ENCODE measurements at places on chromosomes 4 and X.

DNA sequence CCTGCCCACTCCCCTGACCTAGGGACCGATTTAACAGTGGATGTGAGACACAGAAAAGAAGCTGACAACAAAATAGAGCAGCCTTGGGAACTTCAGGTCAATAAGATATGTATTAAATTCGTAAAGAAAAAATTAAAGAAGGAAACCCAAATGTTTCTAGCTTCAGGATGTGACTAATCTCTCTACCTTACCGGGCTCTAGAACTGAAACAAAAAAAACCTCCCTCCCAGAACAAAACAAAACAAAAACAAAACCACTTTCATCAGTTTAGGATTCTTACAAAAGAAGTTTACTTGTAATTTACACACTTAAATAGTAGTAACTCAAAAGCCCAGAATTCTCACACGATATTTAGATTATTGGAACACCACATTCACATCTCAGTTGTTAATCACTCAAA, 185.8 kb upstream of the RPS6KA3 start:
- DNase-seq, result no peak

- no peak for DNase-seq
Observed at GRCh38 chr4:10736895-10737294, 52.3 kb upstream of the CLNK start.

DNA sequence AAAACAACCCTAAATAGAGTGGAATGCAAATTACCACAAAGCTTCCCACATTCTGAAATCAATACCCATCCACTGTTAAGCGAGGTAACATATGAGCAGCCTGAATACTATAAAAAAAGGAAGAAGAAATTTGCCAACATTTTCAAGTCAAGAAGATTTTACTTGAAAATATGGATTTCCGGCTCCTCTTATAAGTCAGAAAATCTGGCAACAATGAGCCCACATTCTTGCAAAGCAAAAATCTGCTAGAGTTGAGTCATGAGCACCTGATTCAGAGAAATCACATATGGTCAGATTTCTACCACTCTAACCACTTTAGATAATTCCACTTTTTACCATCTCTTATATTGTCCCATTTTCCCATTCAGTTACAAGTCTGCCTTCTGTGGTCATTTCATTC, 395.7 kb downstream of the DTHD1 start:
- no peak for DNase-seq

DNA sequence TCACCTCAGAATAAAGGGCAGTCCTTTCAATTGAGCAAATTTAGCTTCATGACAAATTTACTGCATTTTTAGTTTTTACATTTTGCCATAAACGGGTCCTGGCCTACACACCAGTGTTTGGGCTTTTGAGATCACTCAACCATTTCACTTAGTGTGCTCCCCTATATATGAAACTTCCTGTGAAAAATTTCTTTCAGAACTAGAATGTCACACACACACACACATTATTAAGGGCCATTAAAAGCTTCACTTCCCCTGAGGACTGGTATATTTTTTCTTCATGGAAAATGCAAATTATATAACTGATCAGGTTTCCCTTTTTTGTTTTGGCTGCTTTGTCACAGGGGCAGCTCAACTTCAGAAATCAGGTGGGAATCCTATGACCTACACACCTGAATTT, 206.5 kb downstream of the ENOX2 start:
- no peak for DNase-seq

- no peak for DNase-seq
Observed at GRCh38 chr4:66465111-66465510, 794.8 kb upstream of the EPHA5 start.

DNA sequence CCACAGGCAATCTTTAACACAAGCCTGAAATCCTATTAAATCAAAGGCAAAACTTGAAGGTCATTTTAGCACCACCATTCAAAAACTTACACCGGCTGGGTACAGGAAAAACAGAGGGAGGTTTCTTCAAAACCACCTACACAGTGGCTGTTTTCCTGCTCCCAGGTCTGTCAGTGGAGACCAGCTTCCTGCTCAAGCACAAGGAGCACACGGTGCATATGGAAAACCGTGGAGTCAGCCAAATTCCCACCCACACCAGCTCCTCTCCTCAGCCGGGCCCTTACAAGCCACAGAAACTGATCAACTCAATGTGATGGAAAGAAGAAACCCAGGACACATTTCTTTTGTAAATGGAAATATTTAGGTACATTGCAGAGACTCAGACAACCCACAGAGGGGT, 14.3 kb upstream of the FAM241A start:
- DNase-seq, result no peak

DNA sequence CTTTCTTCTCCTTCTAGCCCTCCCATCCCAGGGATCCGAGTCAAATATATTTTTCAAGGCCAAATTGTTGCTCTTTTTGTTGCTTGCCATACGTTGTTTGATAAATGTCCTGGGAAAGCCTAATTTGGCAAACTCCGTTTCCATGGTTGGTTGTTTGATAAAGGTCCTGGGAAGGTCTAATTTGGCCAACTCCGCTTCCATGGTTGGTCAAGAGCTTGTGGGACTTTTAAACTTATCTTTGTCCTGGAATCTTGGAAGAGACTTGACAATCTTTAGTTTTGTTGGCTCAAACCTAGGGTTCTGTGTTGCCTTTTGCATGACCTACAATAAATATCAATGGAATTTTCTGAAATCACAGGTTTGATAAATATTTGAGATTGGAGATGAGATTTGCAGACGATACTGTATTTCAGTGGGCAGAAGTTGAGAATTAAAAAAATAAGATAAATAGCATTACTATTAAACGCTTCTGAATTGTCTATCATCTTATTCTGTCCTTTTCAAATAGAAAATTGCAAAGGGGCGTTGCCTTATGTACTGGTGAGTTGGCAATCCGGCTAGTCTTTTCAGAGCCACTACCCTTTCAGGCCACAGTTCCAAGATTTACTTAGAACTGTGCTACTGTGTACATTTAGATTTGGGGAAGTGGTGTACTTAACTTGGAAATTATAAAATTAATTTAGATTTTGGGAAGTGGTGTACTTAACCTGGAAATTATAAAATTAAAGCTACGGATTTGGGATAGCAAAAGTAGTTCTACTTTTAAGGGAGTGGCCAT, 804 bp downstream of the OSTC start:
- no peak for DNase-seq

DNA sequence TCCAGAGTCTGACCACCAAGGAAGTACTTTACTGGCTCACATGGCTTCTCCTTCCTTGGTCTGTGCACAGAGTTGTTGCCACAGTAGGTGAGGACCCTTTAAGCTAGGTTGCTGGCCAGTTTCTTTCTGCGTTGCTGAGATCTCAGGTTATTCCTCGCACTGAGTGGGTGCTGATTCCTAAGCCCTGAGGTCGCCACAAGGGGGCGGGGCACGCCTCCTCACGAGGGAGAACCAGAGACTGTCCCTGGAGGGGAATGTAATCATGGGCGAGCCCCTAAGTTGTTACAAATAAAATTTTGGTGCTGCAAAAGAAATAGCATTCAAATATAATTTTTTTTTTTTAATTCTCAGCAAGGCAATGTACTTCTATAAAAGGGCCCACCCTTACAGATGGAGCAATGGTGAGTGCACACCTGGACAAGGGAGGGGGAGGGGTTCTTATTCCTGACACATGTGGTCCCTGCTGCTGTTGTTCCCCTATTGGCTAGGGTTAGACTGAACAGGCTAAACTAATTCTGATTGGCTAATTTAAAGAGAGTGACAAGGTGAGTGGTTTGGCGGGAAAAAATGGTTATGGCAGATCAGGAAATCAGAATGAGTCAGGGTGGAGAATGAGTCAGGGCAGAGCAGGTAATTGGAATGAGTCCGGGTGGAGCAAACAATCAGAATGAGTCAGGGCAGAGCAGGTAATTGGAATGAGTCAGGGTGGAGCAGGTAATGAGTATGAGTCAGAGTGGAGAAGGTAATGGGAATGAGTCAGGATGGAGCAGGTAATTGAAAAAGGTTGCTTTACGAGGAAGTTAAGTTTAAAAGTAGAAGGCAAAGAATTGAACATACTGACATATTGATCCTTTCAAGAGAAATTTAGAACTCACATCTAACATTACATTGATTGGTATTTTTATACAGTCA, 107.5 kb downstream of the VSIG4 start:
- DNase-seq, result no peak

- no peak for DNase-seq
Observed at GRCh38 chr4:16676230-16676770, 222.1 kb downstream of the LDB2 start.

GRCh38 chr4:29553846-29554245, 1166.3 kb upstream of the PCDH7 start:
- DNase-seq, result no peak

- no peak for DNase-seq
Observed at GRCh38 chr4:48909697-48910096, 3.1 kb upstream of the OCIAD2 start.

DNA sequence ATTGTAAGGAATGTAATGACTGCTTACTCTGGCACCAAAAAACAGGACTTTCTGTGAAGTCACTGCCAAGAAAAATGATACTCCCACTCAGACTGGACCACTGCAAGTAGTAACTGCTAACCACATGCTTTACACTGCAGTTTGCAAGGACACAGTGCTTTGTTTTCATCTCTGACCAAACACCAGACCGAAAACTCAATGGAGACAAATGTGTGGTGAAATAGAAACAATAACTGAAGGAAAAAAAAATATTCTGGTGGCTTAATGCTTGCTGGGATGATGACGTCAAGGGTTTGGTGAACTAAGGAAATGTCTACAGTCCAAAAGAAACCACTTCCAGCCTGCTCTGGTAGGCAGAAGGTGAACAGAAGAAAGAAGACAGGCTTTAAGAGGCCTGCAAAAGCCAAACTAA, 13.2 kb downstream of the GPC4 start:
- no peak for DNase-seq

DNA sequence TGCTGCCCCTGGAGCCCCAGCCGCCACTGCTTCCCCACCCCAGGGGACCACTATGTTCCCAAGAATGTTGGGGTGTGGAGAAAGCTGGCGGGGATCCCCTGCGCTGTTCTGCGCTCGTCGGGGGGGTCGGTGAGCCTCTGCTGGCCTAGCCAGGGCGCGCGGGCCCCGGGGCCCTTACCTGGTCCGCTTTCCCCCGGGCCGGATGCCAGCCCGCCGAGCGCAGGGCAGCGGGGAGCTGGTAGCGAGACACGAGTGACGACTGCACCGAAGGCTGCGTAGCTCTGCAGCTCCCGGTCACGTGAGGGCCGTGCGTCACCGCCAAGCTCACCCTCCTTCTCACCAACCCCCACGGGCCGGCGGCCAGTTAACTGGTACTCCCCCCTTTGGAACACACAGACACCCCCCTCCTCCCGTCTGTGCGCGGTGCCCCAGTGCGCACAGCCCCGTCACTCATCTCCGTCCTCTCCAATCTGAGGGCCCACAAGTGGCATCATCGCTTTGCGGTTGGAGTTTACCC, at the start of gene BEX1:
Gene BEX1 (minus strand): TSS at position 254 of the 517 bp plus-strand sequence. CDS start 897 bp downstream, outside the sequence.
- no peak for DNase-seq

DNA sequence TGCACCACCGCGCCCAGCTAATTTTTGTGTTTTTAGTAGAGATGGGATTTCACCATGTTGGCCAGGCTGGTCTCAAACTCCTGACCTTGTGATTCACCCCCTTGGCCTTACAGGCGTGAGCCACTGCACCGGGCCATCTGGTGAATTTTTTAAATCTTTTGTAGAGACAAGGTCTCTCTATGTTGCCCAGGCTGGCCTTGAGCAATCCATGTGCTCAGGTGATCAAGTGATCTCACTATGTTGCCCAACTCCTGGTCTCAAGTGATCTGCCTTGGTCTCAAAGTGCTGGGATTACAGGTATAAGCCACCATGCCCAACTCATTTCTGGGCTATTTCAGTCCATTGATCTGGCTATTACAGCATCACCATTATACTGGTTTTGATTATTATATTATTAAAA, 22.2 kb upstream of the GALNT7 start:
- DNase-seq, result no peak

DNA sequence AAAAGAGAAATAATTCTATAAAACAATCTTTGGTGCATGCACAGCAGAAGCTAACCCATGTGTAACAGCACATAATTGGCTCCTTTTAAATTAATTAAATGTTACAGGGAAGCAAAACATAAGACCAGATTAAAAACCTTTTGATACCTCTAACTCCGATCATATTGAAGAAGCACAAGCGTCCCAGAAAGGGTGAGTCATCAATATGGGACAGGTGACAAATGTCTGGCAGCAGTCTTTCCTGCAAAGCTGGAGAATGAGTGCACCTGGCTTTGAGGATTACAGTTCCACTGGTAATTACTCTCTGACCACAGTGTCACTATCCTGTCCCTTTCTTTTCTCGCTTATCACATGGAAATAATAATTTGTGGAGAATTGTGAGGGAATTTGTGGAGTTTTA, 94.6 kb downstream of the FAM9B start:
- DNase-seq, result no peak

- DNase-seq, result no peak
Observed at GRCh38 chrX:56385336-56385735, 153.2 kb downstream of the KLF8 start.

DNA sequence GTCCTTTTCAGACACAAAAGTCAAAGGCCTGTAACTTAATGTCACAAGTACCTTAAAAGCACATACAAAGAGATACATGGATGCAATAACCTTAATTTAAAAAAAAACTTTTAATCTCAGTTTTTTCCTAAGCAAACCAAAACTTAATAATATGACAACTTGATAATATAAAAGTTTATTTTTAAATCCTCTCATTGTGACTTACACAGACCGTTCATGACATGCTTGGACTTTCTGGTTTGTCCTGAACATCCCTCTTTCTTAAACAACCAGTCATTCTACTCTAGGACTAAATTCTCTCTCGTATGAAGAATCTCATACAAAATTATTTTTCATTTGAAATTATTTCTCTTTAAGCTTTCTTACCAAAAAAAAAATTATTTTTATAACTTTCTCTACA, 43.1 kb upstream of the CYP2U1 start:
- DNase-seq, result no peak

GRCh38 chr4:27350161-27350560, 489.5 kb downstream of the STIM2 start:
- DNase-seq, result no peak

GRCh38 chr4:89829470-89830138, 7.4 kb downstream of the SNCA start:
- no peak for DNase-seq

GRCh38 chrX:9654929-9655328, 110.7 kb downstream of the GPR143 start:
- DNase-seq, result no peak

DNA sequence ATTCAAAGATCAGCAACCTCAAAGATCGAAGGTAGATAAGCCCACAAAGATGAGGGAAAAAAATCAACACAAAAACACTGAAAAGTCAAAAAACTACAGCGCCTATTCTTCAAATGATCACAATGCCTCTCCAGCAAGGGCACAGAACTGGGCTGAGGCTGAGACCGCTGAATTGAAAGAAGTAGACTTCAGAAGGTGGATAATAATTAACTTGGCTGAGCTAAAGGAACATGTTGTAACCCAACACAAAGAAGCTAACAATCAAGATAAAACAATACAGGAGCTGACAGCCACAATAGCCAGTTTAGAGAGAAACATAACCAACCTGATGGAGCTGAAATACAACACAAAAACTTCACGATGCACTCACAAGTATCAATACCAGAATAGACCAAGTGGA, 231.1 kb downstream of the STPG2 start:
- no peak for DNase-seq

DNA sequence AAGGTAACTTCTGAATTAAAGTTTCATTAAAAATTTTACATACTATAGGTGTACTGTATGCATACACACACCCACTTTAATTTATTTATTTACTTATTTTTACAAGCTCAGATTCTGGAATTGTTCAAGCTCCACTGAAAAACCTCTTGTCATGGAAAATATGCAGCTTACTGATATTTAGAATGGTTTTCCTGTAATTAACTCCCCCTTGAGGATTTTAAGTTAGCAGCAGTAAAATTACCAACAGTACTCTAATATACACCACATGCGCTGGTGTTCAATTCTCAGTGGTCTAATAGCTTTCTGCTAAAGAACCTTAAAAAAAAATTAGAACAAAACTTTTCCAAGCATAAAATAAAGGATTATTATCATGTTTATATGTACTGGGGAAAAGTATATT, 12.0 kb downstream of the MAB21L2 start:
- DNase-seq, result no peak
